ENCODE measurements at places on chromosomes 12 and 14.

DNA sequence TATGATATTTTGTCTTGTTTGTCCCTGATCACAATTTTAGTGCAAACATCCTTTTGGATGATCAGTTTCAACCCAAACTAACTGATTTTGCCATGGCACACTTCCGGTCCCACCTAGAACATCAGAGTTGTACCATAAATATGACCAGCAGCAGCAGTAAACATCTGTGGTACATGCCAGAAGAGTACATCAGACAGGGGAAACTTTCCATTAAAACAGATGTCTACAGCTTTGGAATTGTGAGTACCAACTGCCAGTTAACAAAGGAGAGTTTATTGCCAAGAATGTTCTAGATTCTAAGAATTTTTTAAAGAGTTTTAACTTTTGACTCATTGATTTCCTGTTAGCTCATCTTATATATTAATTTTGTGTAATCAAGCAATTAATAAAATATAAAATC, 55.4 kb downstream of the IRAK3 start:
- DNase-seq = no peak

GRCh38 chr12:81203671-81204204, 125.9 kb downstream of the ACSS3 start:
- no peak for DNase-seq

- no peak for DNase-seq
These were observed 49.0 kb upstream of the PDE3A start for GRCh38 chr12:20319366-20319765.

- DNase-seq = no peak
These were observed 37.0 kb downstream of the RPH3A start for GRCh38 chr12:112828541-112828940.

- no peak for DNase-seq
These were observed 195.4 kb downstream of the KIF26A start for GRCh38 chr14:104333646-104334423.

GRCh38 chr14:50000380-50001150, 107.7 kb downstream of the ARF6 start:
- peak; percentile 64 for DNase-seq

DNA sequence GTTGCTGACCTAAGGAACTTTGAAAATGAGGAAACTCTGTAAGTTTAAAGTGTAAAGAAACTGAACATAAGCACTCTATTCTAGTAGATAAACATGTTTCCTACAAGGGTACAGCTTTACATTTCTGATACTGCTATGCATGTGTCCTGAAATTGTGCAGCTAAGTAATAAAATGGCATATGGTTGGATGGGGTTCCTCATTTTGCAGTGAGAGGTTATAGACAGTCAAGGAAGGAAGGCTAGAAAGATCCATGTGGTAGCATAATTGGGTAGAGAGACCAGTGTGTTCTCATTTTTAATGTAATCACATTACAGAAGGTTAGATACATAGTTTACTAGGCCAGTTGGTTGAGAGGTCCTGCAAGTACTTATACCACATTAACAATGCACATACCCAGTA, 477.0 kb downstream of the TMEM121 start:
- no peak for DNase-seq

GRCh38 chr12:57280211-57281062, 29.4 kb upstream of the STAC3 start:
- DNase-seq = peak; percentile 81

- no peak for DNase-seq
These were observed 496.3 kb downstream of the NELL2 start for GRCh38 chr12:44379831-44380230.

GRCh38 chr12:111626230-111626629, 27.1 kb upstream of the ATXN2 start:
- DNase-seq = no peak

DNA sequence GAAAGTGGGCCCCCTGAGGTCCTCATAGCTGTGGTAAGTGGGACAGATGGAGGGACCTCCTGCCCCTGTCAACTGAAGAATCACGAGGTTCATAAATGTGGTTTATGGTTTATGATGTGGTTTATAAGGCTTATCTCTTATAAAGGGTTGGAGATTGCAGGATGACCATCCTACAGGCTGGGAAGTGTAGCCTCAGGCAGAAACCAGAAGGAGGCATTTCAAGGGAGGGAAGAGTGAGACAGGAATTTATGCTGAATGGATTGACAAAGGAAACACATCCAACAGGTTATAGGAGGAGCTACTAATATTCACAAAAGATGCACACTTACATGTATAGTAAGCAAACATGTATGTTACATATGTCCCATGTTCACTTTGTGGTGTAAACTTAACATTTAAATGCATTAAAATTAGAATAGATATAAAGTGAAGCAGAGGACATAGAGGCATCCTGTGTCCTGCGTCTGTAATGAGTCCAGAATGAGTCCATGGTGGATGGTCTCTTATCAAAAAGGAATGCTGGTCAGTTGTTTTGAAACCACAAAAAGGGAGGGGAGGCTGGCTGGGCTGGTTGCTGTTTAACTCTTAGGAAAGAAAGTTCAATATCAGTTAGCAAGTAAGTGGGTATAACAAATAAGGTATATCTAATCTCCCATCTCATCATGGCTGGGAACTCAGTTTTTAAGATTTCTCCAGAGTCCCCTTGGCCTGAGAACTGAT, 149.0 kb upstream of the RMST start:
- DNase-seq = no peak

DNA sequence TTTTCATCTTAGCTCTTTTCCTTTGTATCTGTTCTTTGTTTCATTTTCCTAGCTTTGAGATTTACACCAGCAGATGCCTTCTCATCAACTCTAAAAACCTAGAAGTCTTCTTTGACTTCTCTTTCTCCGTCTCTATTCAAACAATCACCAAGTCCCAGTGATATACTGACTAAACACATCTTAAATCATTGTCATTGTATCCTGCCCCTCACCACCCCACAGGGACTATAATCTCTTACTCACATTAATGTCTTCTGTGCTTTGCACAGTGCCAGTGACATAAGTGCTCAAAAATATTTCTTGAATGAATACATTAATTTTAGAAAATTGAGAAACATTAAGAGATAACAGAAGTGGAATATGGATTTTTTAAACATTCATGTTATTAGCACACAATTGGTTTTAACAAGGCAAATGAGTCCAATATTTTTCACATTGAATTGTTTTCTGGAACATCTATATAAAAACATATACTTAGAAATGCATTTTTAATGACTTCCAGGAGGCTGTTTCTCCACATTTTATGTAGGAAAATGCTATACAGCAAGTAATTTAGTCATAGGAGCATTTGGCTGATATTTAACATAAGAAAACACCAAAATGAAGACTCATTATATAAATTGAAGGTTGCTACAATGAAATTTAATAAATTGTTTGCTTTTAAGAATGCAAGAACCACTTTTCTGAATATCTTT, 472.8 kb upstream of the PRICKLE1 start:
- no peak for DNase-seq

DNA sequence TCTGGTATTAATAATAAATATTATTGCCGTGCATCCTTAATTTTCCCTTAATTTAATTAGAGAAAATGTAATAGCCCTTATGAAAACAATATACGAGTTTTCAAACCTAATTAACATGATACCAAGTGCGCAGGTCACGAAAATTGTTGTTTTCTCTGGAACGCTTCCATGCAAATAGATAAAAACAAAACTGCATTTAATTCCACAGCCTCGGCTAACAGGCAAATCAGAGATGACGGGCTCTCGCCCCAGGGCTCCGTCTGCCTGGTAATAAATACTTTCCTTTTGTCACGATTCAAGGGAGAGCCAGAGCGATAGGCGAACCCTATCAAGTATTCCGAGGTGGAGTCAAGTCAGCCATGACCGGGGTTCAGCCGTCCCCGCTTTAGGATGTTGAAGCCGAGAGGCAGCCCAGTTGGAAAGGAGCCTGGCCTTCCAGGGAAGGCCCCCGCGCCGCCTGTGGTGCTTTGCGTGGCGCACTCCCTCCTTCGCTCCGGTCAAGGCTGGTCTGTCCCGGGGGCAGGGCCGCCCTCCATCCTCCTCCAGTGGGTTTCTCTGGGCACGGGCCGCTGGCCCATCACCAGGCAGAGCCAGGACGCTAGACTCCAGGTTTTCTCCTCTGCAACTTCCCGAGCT, 137.8 kb upstream of the GSC start:
- no peak for DNase-seq

DNA sequence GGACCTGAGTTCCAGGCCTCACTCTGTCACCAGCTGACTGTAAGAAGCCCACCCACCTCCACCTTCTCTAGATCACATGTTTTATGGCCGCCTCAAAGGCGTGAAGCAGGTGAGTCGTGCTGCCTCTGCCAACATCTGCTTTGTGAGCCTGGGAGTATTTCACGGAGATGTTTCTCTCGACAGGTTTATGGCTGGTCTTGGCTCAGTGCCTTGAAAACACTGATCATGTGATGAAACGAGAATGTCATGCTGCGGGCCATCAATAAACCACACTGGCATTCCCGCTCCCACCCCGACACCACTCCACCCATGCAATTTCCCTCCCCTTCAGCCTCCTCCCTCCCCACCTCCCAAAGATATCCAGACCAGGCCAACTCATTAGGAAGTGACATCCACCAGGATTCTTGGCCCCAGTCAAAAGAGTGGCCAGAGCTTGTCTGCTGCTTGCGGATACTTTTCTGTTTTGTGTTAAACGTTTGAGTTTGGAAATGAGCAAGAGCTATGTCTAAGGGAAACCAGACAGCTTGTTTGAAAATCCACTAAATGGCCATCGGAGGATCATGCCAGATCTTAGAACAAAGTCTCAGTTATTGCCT, 53.8 kb upstream of the NTF3 start:
- no peak for DNase-seq

DNA sequence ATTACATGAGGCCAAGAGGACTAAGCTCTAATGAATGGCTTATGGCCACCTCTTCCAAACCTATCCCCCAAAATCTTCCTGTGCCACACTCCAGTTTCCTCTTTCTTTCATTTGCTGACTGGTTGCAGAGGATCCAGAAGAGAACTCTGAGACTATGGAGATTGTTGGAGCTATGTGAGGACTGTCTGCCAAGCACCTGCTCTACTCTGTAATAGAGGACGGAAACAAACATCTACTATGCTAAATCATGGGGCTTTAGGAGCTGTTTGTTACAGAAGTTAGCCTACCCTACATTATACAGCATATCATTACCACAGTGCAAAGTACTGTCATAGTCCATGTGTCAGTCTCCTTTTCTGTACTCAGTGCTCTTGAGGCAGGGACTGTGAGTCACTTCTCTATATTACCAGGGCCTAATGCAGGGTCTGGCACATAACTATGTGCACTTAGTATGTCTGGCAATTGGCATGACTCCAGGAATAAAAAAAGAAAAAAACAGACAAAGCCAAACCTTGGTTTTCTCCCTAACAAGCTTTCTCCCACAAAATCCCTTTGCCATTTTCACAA, 95.1 kb downstream of the RPAP3 start:
- DNase-seq = no peak

DNA sequence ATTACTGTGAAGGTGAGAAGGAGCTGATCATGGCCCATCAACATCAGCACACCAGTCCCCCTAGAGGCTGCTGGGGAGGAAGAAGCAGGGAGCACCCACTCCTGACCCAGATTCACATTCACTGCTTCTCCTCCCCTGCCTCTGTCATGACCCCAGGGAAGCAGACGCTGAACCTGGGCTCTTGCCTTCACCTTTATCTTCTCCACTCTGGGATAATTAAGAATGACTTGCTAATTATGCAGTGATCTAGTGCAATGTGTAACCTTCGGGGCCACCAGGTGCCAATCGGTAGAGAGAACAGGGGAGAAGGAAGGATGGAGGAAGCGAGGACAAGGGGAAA, 44.4 kb upstream of the IQSEC3 start:
- no peak for DNase-seq

DNA sequence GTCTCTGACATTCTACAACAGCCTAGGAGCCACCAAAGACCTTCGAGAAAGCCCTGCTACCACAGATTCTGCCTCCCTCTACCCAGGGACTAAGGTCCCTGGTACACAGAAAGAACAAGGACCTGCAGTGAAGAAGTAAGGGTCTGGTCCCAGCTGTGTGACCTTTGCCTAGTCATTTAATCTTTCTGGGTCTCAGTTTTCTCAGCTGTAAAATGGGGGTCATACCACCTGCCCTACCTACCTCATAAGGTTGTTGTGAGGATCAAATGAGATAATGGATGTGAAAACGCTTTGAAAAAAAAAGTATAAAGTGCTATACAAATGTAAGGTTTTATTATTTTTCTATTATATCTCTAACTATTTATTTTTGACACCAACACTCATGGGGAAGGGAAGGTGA, 5.2 kb upstream of the PRKAG1 start:
- no peak for DNase-seq

- no peak for DNase-seq
These were observed 35.1 kb downstream of the PARP11 start for GRCh38 chr12:3838076-3838475.

- no peak for DNase-seq
These were observed at the start of gene DIO3 for GRCh38 chr14:101561145-101561896. Gene DIO3, plus strand, starts transcription at chr14:101561495.

GRCh38 chr12:125978286-125978685, 913.1 kb downstream of the AACS start:
- no peak for DNase-seq

- no peak for DNase-seq
These were observed 290.2 kb upstream of the NPAS3 start for GRCh38 chr14:32648434-32648833.

DNA sequence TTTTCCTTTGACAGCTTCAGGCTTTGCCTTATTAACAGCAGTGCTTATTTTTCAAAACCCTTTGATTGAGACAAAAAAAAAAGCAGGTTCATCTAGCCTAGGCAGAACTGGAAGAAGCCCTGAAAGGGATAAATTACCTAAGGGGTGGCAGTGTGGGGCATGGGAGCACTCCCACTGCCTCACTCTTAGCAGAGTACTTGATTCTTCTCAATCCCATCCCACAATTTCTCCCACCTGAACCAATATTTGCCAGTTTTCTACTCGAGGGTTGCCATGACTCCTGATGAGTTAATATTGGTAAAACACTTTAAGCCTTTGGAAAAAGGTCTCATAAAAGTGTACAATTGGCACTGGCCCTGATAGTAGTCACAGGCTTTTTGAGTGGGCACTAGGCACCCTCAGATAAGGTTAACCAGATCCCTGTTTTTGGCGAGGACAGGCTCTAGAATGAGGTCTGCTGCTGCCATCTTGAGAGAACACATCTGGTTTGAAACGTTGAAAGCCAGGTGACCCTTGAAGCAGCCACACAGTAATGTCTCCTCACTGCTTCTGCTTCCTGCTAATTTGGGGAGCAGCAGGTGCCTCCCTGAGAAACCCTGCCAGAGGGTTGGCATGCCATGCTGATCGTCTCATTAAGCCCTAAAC, 320.0 kb downstream of the RAD51B start:
- no peak for DNase-seq
